Motor neuron (in vitro differentiated cells): ENCODE measurements at places on chromosomes 7 and 10.

GRCh38 chr7:137961200-137962177 is 40.4 kb downstream of the CREB3L2 start:
- ATAC-seq, result no peak

- no peak for ATAC-seq
Measured at GRCh38 chr7:41131956-41132355, 570.9 kb downstream of the INHBA start.

DNA sequence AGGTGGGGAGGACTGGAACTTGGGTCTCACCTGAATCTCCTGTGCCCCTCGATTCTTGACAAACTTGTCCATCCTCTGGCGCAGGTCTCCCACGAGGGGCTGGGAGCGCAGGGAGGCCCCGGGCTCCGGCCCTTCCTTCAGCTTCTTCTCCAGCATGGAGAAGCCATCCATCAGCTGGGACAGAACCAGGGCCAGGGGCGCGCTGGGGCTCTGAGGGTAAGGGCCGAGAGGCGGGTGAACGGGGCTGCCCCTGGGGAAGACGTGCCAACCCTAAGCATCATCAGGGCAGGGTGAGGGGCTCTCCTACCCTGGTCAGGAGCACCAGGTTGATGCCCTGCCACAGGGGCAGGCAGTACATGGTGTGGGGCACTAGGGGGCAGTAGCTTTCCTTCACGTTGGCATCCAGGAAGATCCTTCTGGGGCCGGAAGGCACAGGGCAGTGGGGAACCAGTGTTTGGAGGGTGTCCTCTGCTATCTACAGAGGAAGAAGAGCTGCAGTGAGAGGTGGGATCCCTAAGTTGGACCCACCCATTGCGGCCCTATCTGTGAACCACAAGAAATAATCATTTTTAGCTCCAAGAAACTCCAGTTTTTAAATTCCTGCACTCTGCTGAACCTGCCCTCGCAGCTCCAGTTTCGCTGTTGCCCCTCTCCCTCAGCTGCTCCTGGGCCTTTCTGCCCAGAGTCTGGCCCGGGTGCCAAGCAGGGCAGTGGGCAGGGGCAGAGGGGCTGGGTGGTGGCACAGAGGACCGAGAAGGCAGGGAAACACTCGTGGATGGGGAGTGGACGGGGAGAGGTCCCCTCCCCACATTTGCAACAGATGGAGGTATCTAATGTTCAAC is 10.8 kb upstream of the PYROXD2 start:
- ATAC-seq, result peak; percentile 80

- ATAC-seq, result peak; percentile 88
Measured at GRCh38 chr10:5666008-5666840, at the start of gene ASB13. Gene ASB13 (minus strand): TSS chr10:5666595. CDS start chr10:5666551, 44 bp downstream.

GRCh38 chr10:97291357-97292096 is 910 bp downstream of the ARHGAP19 start:
- peak; percentile 5 for ATAC-seq

GRCh38 chr10:60910543-60910942 is 33.4 kb downstream of the RHOBTB1 start:
- ATAC-seq, result no peak

- ATAC-seq, result no peak
Measured at GRCh38 chr10:62961951-62962523, 145.9 kb upstream of the EGR2 start.

GRCh38 chr7:20383351-20383750 is 52.7 kb downstream of the ITGB8 start:
- ATAC-seq, result peak; percentile 23

DNA sequence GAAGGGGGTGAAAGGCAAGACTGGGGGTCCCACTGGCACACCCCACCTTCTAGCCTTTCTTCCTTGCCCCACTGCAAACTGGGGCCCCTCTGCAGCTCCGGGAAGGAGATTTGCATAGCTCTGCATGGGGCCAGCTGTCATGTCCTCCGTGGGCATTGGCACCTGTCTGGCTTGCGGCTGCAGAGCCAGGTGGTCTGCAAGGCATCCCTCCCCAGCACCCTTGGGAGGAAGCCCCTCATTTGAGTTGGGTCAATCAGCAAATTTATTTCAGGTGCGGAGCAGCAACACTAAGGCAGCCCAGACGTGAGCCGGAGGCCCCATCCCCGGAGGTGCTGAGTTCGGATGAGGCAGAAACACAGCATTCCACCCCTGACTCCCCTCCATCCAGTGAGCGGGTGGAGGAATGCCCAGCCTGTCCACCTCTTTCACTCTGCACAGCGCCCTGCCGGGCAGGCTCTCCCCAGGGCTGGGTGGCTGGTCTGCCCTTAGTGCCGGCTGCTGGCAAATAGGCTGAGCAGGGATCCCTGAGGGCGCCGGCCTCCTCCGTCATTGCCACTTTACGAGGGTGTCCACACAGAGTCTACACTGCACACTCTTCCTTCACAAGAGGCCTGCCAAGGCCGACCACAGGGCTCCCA is 143.2 kb downstream of the TCERG1L start:
- ATAC-seq, result no peak

- ATAC-seq, result no peak
Measured at GRCh38 chr10:132879408-132880127, 62.8 kb downstream of the CFAP46 start.
